ENCODE measurements at places on chromosomes 12 and 14.

DNA sequence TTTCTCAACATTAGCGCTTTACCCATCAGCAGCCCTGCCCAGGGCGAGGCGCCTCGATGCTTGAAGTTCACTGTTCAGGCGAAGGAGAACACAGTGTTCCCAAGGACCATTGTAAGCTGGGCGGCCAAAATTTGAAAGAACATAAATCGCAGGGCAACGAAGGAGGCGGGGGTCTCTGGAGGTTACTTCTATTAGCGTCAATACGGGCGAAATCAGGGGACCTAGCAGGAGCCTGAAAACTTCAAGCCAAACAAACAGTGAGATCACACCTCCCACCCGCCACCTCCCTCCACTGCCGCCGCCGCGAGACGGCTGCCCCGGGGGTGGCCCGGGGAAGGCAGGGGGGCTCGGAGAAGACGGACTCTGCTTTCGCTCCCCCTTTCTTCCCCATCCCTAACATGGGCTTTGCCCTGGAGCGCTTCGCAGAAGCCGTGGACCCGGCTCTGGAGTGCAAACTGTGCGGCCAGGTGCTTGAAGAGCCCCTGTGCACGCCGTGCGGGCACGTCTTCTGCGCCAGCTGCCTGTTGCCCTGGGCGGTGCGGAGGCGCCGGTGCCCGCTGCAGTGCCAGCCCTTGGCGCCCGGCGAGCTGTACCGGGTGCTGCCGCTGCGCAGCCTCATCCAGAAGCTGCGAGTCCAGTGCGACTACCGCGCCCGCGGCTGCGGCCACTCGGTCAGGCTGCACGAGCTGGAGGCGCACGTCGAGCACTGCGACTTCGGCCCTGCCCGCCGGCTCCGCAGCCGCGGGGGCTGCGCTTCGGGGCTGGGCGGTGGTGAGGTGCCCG, at the start of gene PDZRN4:
TSS of gene PDZRN4 (plus strand) at position 263 of the 783 bp plus-strand sequence.
- no peak for DNase-seq

DNA sequence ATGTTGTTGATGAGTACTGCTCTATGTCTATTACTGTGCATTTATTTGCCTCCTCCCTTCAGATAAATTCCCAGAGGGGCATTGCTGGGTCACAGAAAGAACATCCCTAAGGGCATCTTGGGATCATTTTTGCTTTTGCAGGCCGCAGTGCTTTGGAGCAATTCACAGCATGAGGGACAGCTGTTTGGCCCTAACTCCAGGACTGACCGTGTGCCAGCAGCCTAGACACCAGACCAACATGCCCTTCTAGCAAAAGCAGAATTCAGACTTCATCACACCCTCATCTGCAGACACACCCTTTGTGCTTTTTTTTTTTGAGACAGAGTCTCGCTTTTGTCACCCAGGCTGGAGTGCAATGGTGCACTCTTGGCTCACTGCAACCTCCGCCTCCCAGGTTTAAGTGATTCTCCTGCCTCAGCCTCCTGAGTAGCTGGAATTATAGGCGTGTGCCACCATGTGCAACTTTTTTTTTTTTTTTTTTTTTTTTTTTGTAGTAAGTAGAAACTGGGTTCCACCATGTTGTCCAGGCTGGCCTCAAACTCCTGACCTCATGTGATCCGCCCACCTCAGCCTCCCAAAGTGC, 31.0 kb downstream of the RNF34 start:
- no peak for DNase-seq

DNA sequence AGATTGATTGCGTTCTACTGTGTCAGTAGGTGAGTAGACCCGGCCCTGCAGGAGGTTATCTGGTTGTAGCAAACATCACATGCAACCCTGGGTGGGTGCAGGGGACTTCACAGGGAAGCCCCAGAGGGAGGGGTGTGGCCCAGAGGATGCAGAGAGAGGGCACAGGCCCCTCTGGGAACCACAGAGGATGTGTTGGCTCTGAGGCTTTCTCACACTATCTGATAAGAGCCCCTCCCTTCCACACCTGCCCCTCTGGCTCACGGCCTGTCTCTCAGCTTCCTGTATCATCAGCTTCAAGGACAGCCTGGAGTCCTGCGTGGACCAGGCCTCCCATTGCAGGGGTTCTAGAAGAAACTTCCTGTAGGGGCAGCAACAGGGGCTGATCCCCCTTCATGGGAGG, 101.9 kb downstream of the RIN3 start:
- DNase-seq, result peak; percentile 71

GRCh38 chr12:118982984-118983761, 1.8 kb downstream of the SRRM4 start:
- no peak for DNase-seq

- no peak for DNase-seq
Observed at GRCh38 chr14:35878272-35879150, 52.4 kb downstream of the BRMS1L start.

- DNase-seq, result no peak
Observed at GRCh38 chr14:68084256-68084655, 264.7 kb downstream of the RAD51B start.

DNA sequence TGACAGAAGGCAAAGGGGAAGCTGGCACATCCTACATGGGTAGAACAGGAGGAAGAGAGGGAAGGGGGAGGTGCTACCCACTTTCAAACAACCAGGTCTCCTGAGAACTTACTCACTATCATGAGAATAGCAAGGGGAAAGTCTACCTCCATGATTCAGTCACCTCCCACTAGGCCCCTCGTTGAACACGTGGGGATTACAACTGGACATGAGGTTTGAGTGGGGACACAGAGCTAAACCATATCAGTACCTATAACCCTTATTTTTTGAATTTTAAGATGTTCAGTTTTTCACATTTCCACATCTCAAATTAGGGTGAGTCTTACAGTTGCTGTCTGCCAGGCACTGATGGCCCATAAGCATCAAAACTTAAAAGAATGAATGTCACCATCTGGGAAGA, 80.2 kb upstream of the ST8SIA1 start:
- DNase-seq, result no peak

DNA sequence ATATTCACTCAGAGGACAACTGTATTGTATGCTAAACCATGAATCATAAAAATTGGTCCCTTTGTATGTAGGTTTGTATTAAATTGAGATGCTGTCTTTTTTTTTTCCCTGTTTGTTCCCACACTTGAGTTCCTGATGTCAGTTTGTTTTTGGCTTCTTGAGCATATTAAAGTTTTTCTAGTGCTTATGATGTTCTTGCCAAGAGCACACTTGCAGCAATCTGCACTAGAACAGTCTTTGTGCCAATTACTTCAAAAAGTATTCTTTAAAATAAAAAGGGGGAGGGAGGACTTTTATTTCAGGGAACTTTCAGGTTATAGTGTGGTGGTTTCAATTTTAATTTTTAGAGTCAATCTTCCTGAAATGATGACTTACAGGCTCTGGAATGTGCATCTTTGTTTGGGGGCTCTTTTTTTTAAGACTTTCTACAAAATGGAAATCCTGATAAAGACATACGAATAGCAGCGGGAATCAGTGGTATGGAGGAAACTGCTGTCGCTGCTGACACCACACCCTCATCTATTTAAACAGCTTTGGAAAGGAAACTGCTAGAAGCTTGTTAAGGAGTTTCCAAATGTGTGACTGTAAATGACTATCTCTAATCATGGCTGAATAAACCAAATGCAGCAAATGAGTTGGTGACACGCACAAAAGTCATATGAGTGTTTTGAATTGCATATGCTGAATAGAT, 188.6 kb downstream of the EGLN3 start:
- no peak for DNase-seq

- DNase-seq, result peak; percentile 71
Observed at GRCh38 chr12:4145990-4146859, 127.3 kb upstream of the CCND2 start.
